ENCODE measurements at places on chromosomes 6 and 20.

GRCh38 chr6:99467509-99468106, 42.5 kb upstream of the PNISR start:
- no peak for DNase-seq

GRCh38 chr6:12865671-12866181, 149.2 kb downstream of the PHACTR1 start:
- no peak for DNase-seq

DNA sequence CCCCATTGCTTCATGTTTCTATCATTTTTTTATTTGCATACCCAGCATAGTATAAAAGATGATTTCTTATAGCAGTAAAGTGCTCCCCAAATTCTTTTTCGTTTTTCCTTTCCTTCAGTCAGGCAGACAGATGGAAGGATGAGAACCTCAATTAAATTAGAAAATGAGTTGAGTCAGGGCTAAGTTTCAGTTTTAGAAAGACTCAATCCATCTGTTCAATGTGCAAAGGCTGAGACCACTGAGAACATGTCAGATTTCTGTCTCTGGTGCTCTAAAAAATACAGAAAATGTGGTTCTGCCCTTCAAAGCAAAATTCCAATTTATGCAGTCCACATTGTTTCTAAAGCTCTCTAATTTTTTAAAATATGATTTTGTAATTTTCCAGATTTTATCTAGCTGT, 257.6 kb upstream of the HS3ST5 start:
- DNase-seq, result no peak

- DNase-seq, result peak; percentile 87
Measured at GRCh38 chr20:45340236-45340847, 7.9 kb downstream of the SDC4 start.

DNA sequence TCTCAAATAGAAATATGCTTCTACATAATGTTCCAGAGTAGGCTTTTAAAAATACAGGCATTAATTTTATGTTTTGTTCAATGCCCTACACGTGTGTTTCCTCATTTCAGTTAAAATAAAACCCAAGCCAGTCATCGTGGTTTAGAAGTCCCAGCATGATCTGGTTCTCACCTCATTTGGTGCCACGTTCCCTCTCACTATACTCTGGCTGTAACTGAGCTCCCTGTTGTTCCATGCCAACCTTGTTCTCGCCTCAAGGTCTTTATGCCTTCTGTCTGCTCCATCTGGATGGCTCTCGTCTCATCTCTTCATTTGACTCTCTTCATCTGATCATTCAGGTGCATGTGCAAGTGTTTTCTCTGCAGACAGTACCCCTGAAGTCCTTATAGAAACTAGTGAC, 32.6 kb downstream of the HDGFL1 start:
- DNase-seq, result no peak

GRCh38 chr6:90584636-90585255, 2.1 kb downstream of the MAP3K7 start:
- DNase-seq, result no peak

DNA sequence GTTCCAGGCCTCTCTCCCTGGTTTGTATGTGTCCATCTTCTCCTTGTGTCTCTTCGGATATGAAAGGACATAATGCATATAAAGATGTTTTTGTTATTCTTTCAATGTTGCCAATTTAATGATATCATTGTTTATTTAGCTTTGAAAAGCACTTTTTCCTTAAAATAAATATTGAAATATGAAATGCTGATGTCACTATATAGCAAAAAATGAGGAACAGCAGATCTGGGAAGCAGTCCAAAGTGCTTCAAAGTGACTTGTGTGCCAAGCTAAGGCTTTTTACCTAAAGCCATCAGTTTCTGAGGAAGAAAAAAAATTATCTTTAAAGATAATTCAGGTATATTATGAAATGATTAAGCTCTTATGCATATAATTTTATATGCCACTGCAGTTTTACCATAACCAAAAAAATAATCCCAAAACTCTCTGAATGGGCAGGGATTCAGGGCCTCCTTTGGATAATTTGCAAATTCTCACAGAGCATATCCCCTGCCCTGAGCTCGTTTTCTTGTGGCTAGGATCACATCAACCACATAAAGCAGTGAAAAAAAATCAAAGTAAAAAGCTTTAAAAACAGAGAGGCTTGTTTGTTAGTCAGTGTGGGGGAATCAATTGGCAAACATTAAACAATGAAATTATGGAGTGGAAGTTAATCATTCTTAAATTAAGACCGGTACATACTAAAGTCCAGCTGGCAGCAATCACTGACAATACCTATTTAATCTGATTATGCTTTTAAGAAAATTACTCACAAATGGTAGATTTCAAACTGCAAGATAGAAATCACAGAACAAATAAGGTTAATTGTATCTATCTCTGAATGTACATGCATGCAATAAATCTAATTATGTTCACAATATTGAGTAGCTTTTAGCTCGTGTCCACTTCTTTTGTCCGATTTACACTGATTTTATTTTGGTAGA, 1027.9 kb upstream of the ADGRB3 start:
- DNase-seq, result no peak

DNA sequence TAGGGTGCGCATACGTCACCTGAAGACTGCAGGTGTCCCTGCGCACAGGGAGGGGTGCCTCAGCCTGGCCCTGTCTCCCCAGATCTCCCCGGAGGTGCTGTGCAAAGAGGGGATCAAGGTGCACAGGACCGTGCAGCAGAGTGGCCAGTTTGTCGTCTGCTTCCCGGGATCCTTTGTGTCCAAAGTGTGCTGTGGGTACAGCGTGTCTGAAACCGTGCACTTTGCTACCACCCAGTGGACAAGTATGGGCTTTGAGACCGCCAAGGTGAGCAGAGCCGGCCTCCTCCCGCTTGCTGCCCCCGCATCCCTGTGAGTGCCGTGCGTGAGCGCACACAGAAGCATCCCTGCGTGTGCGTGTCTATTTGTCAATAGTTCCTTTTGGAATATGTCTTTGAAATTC, 150.7 kb downstream of the DTNBP1 start:
- no peak for DNase-seq

DNA sequence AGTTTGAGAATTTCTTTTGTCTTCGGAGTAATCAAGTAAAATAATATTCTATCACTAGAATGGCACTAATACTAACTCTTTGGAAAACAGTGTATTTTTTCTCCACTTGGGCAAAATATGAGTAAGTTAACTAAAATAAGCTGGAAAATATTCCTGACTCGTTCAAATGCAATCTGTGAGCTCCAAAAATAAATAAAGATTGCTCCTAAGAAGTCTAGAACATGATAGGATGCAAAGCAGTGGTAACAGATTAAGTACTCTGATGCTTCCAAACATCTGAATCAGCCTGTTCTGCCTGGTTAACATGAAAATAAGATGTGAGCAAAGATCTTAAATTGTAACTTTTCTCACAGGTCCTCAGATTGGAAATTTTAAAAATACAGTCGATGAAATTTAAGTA, 285.1 kb upstream of the ID4 start:
- no peak for DNase-seq

DNA sequence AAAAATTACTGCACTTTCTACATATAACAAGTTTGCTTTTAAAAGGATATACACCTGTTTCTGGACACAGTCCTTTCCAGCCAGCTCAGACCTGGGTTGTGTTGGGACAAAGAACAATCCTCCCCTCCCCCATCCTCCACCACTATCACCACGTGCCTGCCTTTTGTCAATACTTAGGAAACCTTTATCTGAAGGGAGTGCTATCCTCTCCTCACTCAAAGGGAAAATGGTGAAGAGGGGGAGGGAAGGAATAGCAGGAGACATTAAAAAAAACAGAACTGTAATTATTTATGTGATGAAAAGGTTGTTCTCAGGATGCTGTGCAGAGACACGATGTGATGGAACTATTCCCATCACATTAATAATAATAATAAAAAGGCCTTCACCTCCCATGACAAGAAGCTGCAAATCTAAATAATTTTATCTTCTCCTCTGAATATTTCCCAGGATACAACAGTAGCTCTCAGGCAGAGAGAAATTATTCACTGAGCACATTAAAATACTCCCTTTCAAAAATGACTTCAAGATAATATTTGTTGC, 105.5 kb downstream of the NRSN1 start:
- no peak for DNase-seq

- no peak for DNase-seq
Measured at GRCh38 chr20:58494923-58495622, 20.1 kb downstream of the APCDD1L start.

DNA sequence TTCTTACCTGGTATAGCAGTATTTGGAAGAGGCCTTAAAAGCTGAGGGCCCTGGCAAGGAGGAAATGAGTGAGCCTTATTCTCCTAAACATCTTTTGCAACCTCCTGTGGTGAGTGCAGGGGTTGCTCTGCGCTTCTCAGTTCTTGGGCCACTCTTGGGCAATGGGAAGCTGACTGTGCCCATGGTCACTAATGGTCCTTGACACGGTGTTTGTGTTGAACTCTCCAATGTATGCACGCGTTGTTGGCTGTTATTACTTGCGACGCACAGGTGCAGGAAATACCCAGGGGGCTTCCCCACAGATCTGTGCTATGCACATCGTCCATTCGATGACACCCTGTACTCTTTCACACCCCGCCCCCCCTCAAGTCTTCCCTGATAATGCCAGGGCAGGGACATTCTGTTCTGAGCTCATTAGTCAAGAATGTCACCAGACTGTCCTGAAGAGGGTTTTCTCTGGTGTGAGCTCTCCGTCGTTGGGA, 79.7 kb downstream of the EDN1 start:
- DNase-seq, result no peak

- no peak for DNase-seq
Measured at GRCh38 chr6:26232940-26233648, 131.9 kb upstream of the BTN3A2 start.

DNA sequence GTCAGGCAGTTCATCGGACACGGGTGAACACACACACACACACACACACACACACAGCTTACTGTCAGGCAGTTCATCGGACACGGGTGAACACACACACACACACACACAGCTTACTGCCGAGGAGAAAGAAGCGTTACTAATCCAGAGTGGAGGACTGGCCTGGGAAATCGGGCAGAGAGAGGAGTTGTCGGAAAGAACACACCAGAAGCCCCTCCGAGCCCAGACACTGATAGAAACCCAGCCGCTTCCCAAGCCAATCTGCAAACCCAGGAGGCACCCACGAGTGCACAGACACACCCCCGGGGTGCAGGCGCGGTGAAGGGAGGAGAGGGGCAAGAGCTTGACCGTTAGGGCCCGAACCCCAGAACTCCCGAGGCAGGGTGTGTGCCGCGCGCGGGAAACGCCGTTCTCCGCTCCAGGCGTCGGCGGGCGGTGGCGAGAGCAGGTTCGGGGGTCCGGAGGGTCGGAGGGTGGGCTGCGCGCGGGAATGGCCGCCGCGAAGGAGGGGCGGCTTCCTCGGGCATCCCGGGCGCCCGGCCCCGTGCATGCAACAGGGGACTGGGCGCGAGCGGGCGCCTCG, 636 bp downstream of the ELOVL2 start:
- no peak for DNase-seq

- no peak for DNase-seq
Measured at GRCh38 chr6:105649192-105649591, 246.3 kb upstream of the PREP start.

- DNase-seq, result no peak
Measured at GRCh38 chr20:50251992-50252511, 61.4 kb downstream of the CEBPB start.

DNA sequence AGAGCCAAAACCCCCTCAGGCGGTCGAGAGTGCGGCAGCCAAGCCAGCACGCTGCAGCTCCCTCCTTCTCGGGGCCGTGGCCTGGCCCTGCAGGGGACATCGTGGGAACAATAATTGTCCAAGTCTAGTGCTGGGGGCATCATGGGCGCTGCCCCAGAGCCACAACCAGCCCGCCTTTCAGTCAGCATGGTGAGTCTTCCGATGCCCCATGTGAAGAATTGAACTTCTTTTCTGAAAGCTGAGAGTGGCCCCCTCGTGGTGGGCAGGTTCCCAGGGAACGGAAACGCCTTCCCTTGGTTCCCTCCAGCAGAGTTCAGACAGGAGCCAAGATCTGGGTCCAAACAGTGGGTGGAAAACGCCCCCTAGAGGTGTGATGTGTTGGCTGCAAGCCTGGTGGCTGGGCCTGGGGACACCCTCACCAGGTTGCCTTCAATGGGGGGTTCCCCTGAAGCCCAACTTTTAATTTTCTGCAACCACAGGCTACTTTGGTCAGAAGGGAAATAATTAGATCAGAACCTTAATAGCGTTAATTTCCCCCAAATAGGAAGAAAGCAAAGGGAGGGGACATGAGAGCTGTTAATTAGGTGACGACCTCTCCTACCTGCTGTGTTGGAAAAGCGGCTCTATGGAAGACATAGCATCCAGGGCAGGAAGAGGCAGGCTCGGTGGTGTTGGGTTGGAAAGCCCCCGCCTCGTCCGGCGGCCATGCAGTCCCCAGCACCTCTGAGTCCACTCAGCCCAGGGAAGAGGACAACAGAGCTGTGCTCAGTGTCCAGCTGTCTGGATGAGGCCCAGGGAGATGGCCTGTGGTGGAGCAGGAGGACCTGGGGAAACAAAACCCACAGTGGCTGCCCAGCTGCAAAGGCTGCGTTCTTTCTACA, 4.7 kb upstream of the MRGBP start:
- DNase-seq, result peak; percentile 86
